ENCODE measurements at places on chromosomes 7 and 10. TPM values are rescaled to one million over a fixed set of nuclear protein-coding genes. Genes with fewer than 3 reads are reported as not detected.

- no peaks in the 10 kb centered on the region for H3K27me3 ChIP-seq
- no peak overlapping the region for H3K4me3 ChIP-seq
- H3K27ac ChIP-seq, result no peak overlapping the region
- no peak for DNase-seq
Measured at GRCh38 chr10:124409696-124410095, 9.0 kb downstream of the OAT start.

DNA sequence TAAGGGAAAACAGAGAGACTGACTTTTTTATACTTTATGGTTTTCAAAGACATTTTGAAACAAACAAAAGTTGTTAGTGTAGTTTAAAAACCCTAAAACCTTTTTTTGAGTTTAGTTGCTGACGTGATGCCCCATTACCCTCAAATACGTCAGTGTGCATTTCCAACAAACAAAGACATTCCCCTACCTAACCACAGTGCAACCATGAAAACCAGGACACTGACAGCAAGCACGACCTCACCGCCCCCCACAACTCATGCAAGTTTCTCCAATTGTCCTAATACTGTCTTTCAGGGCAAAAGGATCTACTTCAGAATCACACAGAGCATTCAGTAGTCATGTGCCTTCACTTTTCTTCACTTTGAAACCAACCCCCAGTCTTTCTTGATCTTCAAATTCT lies 75.0 kb downstream of the WNT2 start:
- H3K27ac ChIP-seq, result no peak overlapping the region
- H3K4me1 ChIP-seq, result no peaks in the 10 kb centered on the region
- no peak overlapping the region for H3K4me3 ChIP-seq
- H3K36me3 ChIP-seq, result no peaks in the 10 kb centered on the region
- no peak for DNase-seq

DNA sequence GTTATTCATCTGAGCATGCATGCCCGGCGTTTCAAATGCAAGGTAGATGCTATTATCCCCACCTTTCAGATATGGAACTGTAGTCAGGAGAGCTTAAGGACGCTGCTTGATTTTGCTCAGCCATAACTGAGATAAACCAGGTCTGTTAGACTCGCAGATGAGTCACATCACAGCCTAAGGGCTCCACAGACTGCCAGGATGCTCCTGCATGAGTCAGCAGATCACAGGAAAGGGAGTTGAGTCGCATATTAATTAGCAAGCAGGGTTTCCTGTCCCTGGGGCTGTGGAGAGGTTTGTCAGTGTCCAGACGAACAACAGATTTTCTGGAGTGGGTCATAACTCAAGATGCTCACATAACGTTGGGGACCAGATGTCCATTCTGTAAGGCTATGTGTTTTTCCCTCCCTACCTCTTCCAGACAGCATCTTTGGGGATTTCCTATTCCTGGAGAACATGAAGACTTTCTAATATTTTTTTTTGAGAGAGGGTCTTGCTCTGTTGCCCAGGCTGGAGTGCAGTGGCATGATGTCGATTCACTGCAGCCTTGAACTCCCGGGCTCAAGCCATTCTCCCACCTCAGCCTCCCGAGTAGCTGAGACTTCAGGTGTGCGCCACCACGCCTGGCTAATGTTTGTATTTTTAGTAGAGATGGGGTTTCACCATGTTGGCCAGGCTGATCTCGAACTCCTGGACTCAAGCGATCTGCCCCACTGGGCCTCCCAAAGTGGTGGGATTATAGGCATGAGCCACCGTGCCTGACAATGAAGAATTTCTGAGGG lies 36.7 kb downstream of the PFKFB3 start:
- H3K4me1 ChIP-seq, result no peaks in the 10 kb centered on the region
- H3K36me3 ChIP-seq, result no peaks in the 10 kb centered on the region
- H3K4me3 ChIP-seq, result no peak overlapping the region
- peak overlapping the region; percentile 56 for H3K27ac ChIP-seq
- H3K27me3 ChIP-seq, result no peaks in the 10 kb centered on the region

The MYOZ1 gene
- polyA plus RNA-seq, result 0.14 TPM

The ERCC6 gene
- 3.0 TPM for polyA plus RNA-seq

DNA sequence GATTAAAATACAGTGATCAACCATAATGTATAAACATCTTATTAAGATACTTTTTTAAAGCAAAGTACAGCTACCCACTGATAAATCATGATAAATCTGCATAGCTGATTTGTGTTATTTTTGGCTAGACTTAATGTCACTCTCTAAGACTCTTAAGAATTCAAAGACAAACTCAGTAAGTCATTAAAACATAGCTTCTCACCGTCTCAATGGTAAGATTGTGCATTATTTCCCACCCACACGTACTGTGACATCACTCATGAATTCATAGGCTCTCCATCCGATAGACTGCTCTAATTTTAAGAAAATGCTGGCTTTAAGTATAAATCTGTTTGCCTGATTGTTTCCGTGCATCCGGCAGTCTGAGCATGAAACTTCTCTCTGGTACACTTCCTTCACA lies 266.1 kb downstream of the GLI3 start:
- no peak overlapping the region for H3K4me3 ChIP-seq
- H3K27me3 ChIP-seq, result no peaks in the 10 kb centered on the region
- no peaks in the 10 kb centered on the region for H3K4me1 ChIP-seq
- DNase-seq, result no peak
- H3K27ac ChIP-seq, result no peak overlapping the region
- H3K36me3 ChIP-seq, result no peaks in the 10 kb centered on the region

The ABCC2 gene
- 72.5 TPM for polyA plus RNA-seq

- no peak for DNase-seq
- H3K4me1 ChIP-seq, result peaks cover 15% of the 10 kb centered on the region
- no peaks in the 10 kb centered on the region for H3K36me3 ChIP-seq
- H3K27ac ChIP-seq, result no peak overlapping the region
- H3K27me3 ChIP-seq, result no peaks in the 10 kb centered on the region
Measured at GRCh38 chr10:62098278-62099121, 170.1 kb downstream of the RTKN2 start.

- no peak overlapping the region for H3K4me3 ChIP-seq
- peaks cover 14% of the 10 kb centered on the region for H3K4me1 ChIP-seq
- H3K36me3 ChIP-seq, result peaks cover 25% of the 10 kb centered on the region
- no peaks in the 10 kb centered on the region for H3K27me3 ChIP-seq
- DNase-seq, result no peak
- no peak overlapping the region for H3K27ac ChIP-seq
Measured at GRCh38 chr7:135206941-135207391, 4.4 kb downstream of the WDR91 start.

The WNT8B gene
- polyA plus RNA-seq, result not detected

The MET gene
- polyA plus RNA-seq, result 10.2 TPM

DNA sequence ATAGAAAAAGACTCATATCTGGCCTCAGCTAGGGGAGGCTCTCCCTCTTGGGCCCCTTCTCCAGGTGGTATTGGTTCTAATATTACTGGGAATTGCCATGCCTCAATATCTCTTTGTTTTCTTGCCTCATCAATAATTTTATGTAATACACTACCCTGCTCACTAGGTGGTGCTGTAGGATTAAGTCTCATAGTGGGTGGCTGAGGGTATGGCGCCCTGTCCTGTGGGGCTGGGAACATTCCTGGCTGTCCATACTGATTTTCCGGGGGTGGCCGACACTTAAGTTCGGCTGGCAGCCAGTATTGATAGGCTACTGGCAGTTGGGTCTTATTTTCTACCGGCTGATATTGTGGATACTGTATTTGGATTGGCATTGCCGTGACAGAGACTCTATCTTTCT lies 9.0 kb upstream of the TAS2R3 start:
- H3K27me3 ChIP-seq, result no peaks in the 10 kb centered on the region
- peaks cover 48% of the 10 kb centered on the region for H3K36me3 ChIP-seq
- no peaks in the 10 kb centered on the region for H3K4me1 ChIP-seq

DNA sequence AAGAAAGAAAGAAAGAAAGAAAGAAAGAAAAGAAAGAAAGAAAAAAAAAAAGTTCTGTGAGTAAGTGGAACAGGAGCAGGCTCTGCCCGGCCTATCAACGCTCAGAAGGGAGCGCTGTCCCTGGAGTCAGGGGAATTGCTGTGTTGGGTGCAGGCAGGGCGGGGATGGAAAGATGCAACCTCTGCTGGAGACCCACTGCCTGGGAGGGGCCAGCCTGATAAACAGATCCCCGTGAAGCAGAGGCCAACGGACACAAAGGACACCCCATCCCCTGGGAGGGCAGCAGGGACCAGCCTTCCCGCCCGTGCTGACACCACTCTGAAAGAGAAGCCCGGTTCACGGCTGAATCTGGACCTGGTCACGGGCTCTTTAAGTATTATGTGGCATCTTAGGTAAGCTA lies 54.5 kb downstream of the TCERG1L start:
- no peak for DNase-seq
- H3K4me3 ChIP-seq, result no peak overlapping the region
- no peaks in the 10 kb centered on the region for H3K4me1 ChIP-seq
- H3K27ac ChIP-seq, result no peak overlapping the region

GRCh38 chr10:11057994-11058393 lies 40.3 kb downstream of the CELF2 start:
- H3K4me3 ChIP-seq, result no peak overlapping the region
- no peaks in the 10 kb centered on the region for H3K27me3 ChIP-seq
- no peak for DNase-seq
- no peaks in the 10 kb centered on the region for H3K4me1 ChIP-seq

GRCh38 chr10:124601431-124602120 lies 140.0 kb downstream of the LHPP start:
- no peaks in the 10 kb centered on the region for H3K27me3 ChIP-seq
- H3K4me1 ChIP-seq, result no peaks in the 10 kb centered on the region
- no peak overlapping the region for H3K27ac ChIP-seq
- no peaks in the 10 kb centered on the region for H3K36me3 ChIP-seq

- H3K4me3 ChIP-seq, result no peak overlapping the region
- H3K27ac ChIP-seq, result no peak overlapping the region
- H3K36me3 ChIP-seq, result no peaks in the 10 kb centered on the region
Measured at GRCh38 chr7:153858355-153858754, 193.8 kb upstream of the DPP6 start.

DNA sequence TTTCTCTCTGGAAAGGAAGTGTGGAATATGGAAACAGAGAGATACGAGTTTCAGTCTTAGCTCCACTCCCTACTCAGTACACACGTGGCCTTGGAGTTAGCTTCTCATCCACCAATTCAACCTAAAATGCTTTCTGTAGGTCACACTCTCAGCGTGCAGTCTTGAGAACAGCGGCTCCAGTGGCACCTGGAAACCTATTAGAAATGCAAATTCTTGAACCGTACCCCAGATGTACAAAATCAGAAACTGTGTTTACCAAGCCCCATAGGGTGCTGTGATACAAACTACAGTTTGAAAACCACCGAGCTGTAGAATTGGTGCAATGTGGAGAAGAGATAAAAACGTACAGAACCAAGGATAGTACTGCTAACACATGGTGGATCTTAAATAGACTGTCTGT lies 91.1 kb upstream of the SP4 start:
- no peaks in the 10 kb centered on the region for H3K4me1 ChIP-seq
- no peak for DNase-seq
- no peaks in the 10 kb centered on the region for H3K36me3 ChIP-seq
- H3K27ac ChIP-seq, result no peak overlapping the region
- H3K27me3 ChIP-seq, result no peaks in the 10 kb centered on the region

DNA sequence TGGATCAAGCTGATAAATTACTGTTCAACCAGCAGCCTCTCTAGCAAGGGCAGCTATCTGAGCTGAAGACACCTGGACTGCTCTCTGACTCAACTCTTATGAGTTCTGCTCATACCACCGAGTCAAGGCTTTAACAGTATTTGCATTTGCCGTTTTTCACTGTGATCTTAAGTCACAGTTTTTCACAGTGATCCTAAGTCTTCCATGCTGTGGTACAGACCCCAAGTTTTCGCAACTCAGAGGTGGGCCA lies 31.3 kb downstream of the PIP4K2A start:
- H3K4me3 ChIP-seq, result no peak overlapping the region
- H3K27me3 ChIP-seq, result no peaks in the 10 kb centered on the region
- H3K4me1 ChIP-seq, result peaks cover 14% of the 10 kb centered on the region
- no peaks in the 10 kb centered on the region for H3K36me3 ChIP-seq
- peak overlapping the region; percentile 52 for H3K27ac ChIP-seq

DNA sequence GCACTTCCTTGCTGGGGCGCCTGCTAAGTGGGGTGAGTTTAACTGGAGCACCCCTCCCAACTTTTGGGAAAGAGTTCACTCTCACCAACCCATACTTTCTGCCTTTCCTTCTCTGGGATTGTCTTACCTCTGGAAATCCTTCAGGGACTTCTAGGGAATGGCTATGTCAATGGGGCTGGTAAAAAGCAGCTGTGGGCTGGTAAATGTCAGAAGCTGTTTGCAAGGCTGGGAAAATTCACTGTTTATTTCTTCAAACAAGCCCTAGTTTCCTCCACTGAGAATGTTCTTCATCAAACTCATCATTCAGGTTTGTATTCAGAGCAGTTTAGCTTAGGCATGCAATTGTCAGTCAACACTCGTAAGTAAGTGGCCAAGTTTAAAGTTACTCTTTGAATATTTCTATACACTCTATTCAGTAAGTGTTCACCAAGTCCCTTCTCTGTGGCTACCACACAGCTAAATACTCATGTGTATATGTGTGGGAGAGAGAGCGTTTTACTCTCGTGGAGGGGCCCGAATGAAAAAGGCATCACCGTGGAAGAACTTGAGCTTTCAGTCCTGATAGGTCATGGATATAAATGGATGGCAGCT lies 654.8 kb downstream of the LRMDA start:
- peaks cover 12% of the 10 kb centered on the region for H3K4me1 ChIP-seq
- no peaks in the 10 kb centered on the region for H3K27me3 ChIP-seq
- H3K36me3 ChIP-seq, result no peaks in the 10 kb centered on the region
- no peak overlapping the region for H3K4me3 ChIP-seq

DNA sequence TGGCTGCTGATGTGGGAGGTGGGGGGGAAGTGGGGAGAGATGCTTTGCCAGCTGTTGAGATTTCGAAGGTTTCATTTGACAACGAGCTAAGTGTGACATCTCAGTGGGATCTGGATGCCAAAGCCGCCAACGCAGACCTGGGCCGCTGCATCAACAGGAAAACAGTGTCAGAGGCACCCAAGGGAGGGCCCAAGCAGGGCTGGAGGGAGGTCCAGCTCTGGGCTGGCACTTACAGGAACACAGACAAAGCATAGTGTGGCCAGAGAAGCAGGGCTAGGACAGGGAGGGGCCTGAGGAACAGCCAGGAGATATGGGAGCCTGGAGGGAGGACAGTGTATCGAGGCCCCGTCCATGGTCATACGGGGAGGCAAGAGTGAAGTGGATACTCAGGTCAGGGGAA lies 73.1 kb downstream of the GTF2IRD1 start:
- no peaks in the 10 kb centered on the region for H3K4me1 ChIP-seq
- no peaks in the 10 kb centered on the region for H3K27me3 ChIP-seq
- no peak for DNase-seq
- H3K36me3 ChIP-seq, result no peaks in the 10 kb centered on the region
- no peak overlapping the region for H3K4me3 ChIP-seq

- no peak overlapping the region for H3K27ac ChIP-seq
- no peak overlapping the region for H3K4me3 ChIP-seq
- DNase-seq, result no peak
- H3K27me3 ChIP-seq, result no peaks in the 10 kb centered on the region
Measured at GRCh38 chr10:108783897-108784296, 1139.4 kb downstream of the XPNPEP1 start.

The TSPAN12 gene
- polyA plus RNA-seq, result 13.1 TPM

Data from liver (tissue), 10 donors.